Heart left ventricle (tissue), 16 donors: ENCODE measurements at places on chromosomes 1 and 21.
A peak's percentile ranks its signal among the peaks of the same experiment; 100 is the strongest.

- no peak for DNase-seq
Observed at GRCh38 chr1:222049176-222049575, 307.3 kb upstream of the DUSP10 start.

DNA sequence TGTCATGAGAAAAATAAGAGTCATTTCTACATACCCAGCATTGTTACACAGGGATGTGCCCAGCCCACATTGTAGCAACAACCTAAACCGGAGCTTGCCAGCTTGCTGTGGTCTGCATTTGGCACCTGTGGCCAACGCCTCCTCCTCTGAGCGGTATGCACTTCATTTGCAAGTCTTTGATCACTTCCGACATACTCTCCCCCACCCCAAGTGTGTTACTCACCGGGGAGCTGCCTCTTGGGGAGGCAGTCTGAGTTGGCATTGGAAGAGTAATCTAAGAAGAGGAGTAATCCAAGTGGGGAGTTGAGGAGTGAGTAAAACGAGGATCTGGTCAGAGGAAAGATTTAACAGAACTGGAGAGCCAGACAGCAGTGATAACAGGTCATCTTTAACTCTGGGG, 3.8 kb downstream of the BCL9 start:
- no peak for DNase-seq

- DNase-seq = no peak
Observed at GRCh38 chr21:42455754-42456440, 40.1 kb downstream of the RSPH1 start.

- no peak for DNase-seq
Observed at GRCh38 chr21:35905096-35905962, 155.0 kb downstream of the SETD4 start.

GRCh38 chr1:234875328-234875952, 253.2 kb downstream of the TOMM20 start:
- DNase-seq = no peak

GRCh38 chr21:45829668-45830067, 151.9 kb upstream of the COL6A1 start:
- no peak for DNase-seq

DNA sequence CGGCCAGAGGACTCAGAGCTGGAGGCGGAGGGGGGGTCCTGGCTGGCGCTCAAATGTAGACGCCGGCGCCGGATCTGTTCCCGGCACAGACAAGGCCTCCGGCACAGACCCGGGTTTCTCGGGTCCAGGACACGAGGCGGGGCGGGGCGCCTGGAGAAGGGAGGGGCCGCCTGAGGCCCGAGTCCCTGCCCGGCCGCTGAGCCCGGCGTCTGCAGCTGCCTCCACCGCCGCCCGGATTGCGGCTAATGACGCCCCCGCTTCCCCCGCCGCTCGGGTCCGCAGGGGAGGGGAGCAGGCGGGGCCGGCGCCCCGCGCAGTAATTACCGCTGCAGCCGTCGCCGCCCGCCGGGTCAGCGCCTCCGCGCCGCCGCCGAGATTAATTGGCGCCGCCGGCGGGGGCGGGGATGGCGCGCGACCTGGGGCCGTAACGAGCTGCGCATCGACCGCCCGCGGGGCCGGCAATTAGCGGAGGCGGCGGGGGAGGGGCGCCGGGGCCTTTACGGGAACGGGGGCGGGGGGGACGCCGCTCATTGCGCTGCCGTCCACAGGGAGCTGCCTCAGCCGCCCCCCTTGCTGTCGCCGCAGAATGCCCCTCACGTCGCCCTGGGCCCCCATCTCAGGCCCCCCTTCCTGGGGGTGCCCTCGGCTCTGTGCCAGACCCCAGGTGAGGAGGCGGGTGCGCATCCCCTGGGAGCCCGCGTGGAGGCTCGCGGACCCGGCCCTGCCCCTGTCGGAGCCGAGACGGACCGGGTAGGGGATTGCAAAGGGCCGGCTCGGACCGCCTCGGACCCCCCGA, 17.3 kb downstream of the NOC2L start:
- DNase-seq = peak; percentile 88

GRCh38 chr1:31505911-31506497, 70.3 kb upstream of the TINAGL1 start:
- DNase-seq = no peak

DNA sequence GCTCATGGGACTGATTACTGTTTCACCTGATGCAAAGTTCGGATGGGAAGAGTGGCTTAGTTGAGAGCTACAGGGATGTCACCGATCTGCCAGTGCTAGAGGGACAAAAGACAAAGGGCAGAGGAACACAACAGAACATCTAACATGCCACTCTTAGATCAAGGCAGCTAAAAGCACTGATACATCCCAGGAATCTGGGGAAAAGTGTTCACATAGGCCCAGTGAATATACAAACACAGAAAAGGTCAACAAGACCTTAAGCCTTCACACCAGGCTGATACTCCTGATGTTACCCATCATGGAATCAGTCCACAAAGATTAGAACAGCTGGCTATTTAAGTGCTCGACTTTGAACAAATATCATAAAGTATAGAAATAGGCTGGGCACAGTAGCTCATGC, 163.2 kb downstream of the EIF4G3 start:
- no peak for DNase-seq

DNA sequence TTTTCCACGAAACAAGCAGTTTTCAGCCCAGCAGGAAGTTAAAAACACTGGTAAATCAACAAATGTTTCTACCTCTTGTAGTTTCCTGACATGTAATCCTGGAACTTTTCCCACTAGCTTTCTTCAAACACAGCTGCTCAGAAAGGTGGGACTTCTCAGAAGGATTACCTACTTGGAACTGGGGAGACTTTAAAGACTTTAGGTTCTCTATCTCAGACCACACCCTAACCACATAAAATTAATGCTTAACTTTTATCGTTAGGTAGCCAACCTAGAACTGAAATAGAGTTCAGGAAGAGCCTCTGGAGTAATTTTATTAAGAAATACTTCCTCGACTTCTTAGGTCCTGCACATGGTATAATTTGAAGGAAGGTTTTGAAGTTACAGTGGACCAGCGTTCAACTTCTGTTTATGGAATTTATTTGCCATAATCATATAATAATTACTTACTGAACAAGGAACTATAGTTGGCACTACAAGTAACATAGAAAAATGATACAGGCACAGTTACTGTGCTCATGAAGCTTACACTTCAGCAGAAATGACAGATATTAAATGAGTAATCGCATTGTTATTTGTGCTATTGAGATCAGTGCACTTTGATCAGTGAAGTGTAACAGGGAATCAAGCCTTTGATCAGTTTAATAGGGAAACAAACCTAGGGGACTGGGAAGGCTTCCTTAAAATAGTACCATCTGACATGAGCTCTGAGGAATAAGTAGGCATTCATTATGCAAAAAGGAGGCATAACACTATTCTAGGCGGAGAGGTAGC, at the start of gene BCL2L15:
Gene BCL2L15 (minus strand): TSS at position 180 of the 774 bp plus-strand sequence. CDS start 206 bp downstream, outside the sequence.
- DNase-seq = no peak

DNA sequence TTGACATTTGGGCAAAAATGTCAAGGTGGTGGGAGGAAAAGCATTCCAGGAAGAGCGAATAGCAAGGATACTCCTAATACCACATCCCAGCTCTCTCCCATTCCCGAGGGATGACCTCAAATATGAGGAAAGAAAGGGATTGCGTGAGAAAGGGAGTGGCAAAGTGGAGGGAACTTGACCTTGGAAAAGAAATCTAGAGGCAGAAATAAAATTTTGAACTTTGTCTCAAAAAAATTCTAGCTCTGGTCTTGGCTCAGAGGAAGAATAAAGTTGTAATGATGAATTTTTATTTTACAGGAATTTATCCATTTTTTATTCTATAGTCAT, 127.8 kb downstream of the TBX19 start:
- DNase-seq = no peak

DNA sequence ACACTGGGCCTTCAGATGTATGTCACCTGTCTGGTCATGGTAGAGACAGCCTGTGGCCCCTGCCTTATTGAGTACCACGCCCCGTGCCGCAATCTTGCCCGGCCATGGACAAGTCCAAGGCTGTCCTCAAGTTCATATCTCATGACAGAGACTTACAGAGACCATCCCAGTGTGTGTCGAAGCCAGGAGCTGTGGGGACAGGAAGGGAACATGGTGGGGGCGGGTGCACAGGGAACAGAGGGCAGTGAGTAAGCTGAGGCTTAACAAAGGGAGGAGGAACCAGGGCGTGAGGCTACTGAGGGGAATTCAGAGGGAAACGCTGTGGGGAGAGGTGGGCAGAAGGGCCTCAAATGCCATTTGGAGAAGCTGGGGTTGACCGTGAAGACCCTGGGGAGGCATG, 75.8 kb downstream of the ALPL start:
- DNase-seq = peak; percentile 49

DNA sequence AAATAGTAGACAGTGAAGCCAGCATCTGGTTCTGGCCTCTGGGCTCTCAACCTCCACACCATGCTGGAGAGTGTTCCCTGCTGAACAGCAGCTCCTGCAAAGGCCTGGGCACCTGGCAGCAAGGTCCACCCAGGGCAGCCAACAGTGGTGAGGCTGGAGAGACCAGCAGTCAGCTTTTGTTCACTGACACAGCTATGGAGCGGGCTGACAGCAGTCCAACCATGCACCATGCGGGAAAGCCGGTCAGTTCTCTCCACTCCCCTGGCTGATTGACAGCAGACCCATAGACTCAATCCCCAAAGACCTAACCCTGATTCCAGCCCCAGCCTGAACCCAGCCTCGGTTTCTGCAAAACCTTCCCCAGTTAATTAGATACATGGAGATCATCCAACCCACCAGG, 49.0 kb downstream of the KLHDC7A start:
- no peak for DNase-seq

- no peak for DNase-seq
Observed at GRCh38 chr1:35535243-35535642, 22.0 kb downstream of the KIAA0319L start.

DNA sequence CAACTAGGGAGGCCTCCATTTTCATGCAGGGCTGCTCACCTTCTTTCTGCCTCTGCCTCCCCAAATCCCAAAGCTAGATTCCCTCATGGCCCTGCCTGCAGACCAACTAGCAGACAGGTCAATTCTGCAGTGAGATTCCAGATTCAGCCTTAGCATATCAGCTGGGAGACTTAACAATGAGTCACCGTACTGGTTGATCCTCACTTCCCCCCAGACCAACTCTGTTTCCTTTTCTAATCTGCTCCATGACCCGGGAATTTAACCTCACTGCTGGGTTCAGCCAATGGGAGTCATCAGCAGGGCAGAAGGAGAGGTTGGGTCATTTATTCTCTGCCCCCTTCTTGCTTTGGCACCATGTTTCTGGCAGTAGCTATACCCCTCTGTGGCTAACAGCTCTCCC, 140.6 kb upstream of the GRIK3 start:
- DNase-seq = no peak

GRCh38 chr1:13828454-13829151, 128.6 kb downstream of the PRDM2 start:
- no peak for DNase-seq

DNA sequence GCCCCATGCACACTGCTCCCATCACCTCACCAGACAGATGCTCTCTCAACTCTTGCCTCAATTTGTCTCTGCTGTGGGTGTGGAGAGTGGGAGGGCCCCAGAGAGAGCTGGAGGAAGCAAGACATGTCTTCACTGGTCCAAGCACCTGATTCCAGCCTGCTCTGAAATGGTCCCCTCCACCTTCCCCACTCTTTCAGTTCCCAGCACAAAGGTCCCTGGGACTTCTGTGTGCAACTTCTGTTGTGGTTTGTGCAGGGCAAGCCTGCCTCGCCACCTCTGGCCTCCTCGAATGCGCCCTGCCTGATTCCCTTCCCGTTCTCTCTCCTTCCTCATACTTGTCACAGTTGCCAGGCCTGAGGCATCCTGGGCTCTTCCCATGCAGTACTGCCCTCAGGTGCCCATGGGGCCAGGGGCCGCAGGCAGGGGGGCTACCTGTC, 119.3 kb downstream of the SYT2 start:
- DNase-seq = no peak

DNA sequence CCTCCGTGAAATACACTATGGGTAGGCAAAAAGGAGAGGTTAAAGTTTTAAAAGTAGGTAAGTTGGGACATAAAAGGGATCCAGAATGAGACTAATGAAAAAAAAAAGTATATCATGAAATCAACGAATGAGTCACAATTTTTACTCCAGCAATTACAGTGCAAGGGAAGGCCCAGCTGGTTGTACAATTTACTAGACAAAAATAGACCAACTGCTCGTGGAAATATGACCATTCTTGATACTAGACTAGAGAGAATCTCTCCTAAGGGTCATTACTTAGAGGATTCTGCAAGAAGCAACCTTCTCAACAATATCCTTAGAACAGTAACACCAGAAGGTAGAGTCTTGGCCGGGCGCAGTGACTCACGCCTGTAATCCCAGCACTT, 55.1 kb upstream of the EFHD2 start:
- no peak for DNase-seq

- peak; percentile 31 for DNase-seq
Observed at GRCh38 chr1:228305721-228306152, 97.9 kb downstream of the OBSCN start.
